ENCODE measurements at places on chromosomes 7 and 10.
A peak's percentile ranks its signal among the peaks of the same experiment; 100 is the strongest.

GRCh38 chr7:105210721-105211205 is 178.0 kb downstream of the SRPK2 start:
- peak overlapping the region; percentile 55 for H3K4me3 ChIP-seq
- H3K27me3 ChIP-seq: no peaks in the 10 kb centered on the region
- peaks cover 68% of the 10 kb centered on the region for H3K4me1 ChIP-seq
- peak overlapping the region; percentile 97 for H3K27ac ChIP-seq

DNA sequence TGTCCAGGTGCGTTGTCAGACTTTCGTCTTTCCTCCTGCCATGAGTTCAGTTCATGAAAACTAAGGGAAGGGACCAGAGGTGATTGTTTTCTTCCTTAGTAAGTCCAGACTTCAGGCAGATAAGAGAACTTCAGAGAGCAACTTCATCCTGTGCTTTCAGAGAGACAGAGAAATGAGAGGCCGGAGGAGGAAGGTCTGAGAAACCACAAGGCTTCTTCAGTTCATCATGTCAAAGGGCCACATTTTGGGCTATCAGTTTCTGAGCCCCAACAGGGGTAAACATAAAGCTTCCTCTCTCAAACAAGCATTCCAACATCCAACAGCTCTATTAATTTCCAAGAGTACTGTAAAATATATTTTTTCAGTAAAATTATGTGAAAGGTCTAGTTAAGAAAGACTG is 668.4 kb upstream of the NRP1 start:
- H3K27me3 ChIP-seq: no peaks in the 10 kb centered on the region
- H3K27ac ChIP-seq: no peak overlapping the region
- no peaks in the 10 kb centered on the region for H3K36me3 ChIP-seq
- no peak overlapping the region for H3K4me3 ChIP-seq

DNA sequence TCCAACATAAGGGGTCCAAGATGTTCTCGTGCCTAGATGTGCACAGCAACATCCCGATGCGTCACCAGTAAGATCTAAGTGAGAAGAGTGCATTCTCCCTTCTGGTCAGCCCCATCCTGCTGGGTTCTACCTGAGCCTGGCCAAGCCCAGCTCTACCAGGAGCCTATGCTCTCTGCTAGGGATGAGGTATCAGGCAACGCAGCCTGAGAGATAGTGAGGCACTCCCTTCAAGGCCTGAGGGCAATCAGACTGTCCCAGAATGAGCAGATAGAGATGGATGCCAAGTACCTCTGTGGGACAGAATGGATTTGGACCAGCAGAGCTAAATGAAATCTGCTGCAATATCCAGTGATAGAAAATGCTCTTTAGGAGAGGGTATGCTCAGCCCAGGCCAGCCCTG is 26.7 kb downstream of the DDC start:
- no peaks in the 10 kb centered on the region for H3K36me3 ChIP-seq
- no peaks in the 10 kb centered on the region for H3K4me1 ChIP-seq
- DNase-seq: no peak

DNA sequence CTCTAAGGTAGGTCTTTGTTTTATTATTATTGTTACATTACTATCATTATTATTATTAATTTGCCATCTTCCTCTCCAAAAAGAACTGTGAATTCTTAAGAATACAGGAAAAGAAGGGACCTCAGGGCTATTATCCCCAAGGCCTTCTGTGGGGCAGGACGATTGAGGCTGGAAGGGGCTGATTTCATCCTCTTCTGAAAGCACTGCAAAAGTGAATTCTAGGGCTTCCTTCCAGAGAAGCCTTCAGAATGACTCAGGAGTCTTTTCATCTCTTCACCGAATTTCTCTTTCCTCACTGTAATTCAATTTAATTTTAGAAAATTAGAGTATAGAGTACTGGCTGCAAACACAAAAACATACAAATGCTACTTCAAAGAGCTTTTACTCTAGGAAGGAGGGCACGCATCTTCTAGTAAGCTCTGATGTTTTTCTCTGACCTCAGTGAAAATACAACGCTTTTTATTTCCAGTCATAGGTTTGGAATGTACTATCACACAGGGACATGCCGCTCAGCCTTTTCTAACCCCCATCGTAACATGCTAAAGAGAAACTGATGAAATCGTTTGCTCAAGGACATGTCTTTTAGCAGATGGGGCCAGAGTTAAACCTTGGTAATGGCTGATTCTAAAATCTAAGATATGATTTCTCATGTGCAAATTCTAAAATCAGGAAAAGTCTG is 280.2 kb upstream of the PITRM1 start:
- H3K36me3 ChIP-seq: no peaks in the 10 kb centered on the region
- H3K27ac ChIP-seq: no peak overlapping the region
- peaks cover 14% of the 10 kb centered on the region for H3K4me1 ChIP-seq

GRCh38 chr7:3301831-3302618 is 973 bp downstream of the SDK1 start:
- H3K36me3 ChIP-seq: no peaks in the 10 kb centered on the region
- H3K4me3 ChIP-seq: peak overlapping the region; percentile 83
- peak overlapping the region; percentile 39 for H3K27ac ChIP-seq
- peaks cover 12% of the 10 kb centered on the region for H3K27me3 ChIP-seq
- H3K4me1 ChIP-seq: peaks cover 8% of the 10 kb centered on the region

DNA sequence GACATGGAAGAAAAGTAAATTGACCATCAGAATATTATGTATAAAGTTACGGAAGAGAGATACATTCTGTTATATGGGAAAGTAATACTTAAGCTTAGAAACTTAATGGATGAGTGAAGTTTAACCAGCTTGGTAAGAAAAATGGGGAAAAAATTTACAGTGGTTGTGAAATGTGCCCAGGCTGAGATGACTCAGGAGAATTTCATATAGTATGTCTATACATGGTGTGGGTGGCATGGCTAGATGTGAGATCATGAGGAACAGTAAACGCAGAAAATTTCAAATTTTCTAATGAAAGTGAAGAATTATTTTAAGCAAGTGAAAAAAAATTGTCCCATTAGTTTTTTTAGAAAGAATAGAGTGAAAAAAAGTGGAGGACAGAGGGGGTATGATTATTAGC is 552.5 kb upstream of the SORCS1 start:
- no peak overlapping the region for H3K4me3 ChIP-seq
- H3K27me3 ChIP-seq: no peaks in the 10 kb centered on the region
- H3K27ac ChIP-seq: no peak overlapping the region
- no peak for DNase-seq
- H3K36me3 ChIP-seq: no peaks in the 10 kb centered on the region

GRCh38 chr7:90642978-90643377 is 46.9 kb downstream of the CDK14 start:
- H3K27me3 ChIP-seq: no peaks in the 10 kb centered on the region
- DNase-seq: no peak
- no peak overlapping the region for H3K27ac ChIP-seq
- peaks cover 6% of the 10 kb centered on the region for H3K4me1 ChIP-seq
- H3K36me3 ChIP-seq: peaks cover 14% of the 10 kb centered on the region

DNA sequence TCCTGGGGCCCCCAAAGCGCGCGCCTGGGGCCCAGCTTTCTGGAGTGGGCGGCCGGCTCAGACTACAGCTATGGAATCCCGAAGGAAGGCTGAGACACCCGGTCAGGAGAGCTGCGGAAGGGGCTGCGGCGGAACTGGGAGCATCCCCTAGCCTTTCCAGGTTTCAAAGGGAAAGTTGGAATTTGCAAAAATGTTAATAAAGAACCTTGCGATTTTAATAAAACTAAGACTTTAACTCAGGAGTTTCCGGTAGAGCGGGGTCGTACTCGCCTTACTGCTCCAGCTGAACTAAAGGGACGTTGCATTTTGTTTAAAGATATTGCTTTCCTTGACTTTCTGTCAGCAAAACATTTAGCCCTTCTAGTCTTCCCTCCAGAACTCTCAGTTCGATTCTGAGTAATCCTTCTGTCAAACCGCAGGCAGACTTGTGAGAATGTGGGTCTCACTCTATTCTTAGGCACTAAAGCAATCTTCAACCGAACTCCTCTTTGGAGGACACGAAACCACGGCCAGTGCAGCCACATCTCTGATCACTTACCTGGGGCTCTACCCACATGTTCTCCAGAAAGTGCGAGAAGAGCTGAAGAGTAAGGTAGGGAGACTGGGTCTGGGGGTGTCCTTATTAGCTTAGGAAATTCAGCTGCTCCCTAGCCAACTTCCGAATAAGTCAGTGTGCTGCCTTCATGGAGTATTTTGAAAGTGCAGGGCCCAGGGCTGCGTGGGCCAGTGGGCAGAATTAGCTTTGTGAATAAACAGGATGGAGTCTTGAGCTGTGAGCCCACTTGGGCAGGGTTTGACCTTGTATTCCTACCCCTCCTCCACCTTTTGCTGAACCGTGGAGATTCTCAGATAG is 1.9 kb downstream of the CYP26A1 start:
- peaks cover 14% of the 10 kb centered on the region for H3K4me1 ChIP-seq
- DNase-seq: no peak
- H3K27ac ChIP-seq: no peak overlapping the region
- H3K36me3 ChIP-seq: no peaks in the 10 kb centered on the region
- peaks cover 27% of the 10 kb centered on the region for H3K27me3 ChIP-seq

DNA sequence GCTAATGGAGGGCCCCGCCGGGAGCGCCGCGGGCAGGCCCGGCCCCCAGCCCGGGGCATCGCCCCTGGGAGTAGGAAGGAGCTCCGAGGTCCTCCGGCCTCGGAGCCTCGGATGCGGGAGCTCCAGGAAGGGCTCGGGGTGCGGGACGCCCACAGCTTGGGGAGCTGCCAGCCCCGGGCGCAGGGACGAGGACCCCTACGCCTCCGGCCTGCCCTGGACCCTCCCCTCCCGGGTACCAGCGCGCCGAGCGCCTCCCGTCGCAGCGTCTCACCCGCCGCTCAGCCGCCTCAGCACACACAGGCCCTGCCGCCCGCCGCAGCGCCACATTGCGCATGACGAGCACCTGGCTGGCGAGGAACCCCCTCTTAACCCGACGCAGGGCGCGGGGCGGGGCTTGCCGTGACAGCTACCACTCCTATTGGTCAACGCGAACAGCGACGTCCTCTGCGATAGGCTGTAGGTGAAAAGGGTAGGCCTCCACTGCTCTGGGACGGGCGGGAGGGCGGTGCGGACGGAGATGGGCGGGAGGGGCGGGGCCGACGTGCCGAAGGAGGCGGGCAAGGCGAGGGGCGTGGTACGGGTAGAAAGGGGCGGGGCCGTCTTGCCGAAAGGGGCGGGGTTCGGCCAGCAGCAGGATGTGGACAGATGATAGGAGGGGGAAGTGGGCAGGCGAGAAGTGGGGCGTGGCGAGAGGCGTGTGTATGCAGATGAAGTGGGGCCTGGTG is at the start of gene PITRM1:
Gene PITRM1, minus strand, starts transcription at position 337 of the 725 bp plus-strand sequence. Its CDS starts 10 bp downstream, at position 327.
- DNase-seq: peak; percentile 99
- H3K4me1 ChIP-seq: peaks cover 9% of the 10 kb centered on the region
- no peaks in the 10 kb centered on the region for H3K27me3 ChIP-seq
- peak within 1 kb of the TSS; percentile 91 for H3K27ac ChIP-seq
- peak within 1 kb of the TSS; percentile 91 for H3K4me3 ChIP-seq
- H3K36me3 ChIP-seq: peaks cover 10% of the 10 kb centered on the region

- no peak overlapping the region for H3K27ac ChIP-seq
- peak; percentile 46 for DNase-seq
- H3K27me3 ChIP-seq: no peaks in the 10 kb centered on the region
- no peaks in the 10 kb centered on the region for H3K36me3 ChIP-seq
- H3K4me3 ChIP-seq: no peak overlapping the region
- H3K4me1 ChIP-seq: no peaks in the 10 kb centered on the region
Observed at GRCh38 chr10:4334015-4334414, 492.0 kb upstream of the AKR1E2 start.

- no peaks in the 10 kb centered on the region for H3K4me1 ChIP-seq
- H3K27me3 ChIP-seq: peaks cover 18% of the 10 kb centered on the region
- no peak for DNase-seq
- no peak overlapping the region for H3K27ac ChIP-seq
- H3K36me3 ChIP-seq: peaks cover 2% of the 10 kb centered on the region
Observed at GRCh38 chr10:79627075-79627474, 16.3 kb downstream of the SFTPA1 start.

DNA sequence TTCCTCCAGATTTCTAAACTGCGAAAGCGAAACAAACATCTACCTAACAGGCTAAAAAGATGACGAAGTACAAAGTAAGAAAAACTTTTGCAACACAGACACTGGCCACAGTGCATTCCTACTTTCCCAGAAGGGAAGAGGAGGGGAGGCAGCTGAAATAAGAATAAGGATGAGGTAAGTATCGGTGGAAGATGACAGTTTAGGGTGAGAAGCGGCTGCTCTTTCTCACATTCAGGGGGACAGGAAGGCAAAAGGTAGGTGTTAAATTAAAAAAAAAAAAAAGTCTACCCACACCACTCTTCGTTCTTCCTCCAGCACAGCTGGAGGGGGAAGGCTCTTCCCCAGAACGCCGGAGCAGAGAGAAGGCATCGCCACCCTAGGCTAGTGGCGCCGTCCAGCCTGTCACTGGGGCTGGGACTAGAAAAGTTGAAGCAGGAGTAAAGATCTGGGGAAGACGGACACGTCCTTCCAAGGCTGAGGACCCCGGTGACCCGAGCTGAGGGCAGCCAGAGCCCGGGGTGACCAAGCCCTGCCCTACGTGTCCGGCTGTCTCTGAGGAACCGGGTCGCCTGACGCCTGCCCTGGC is 846 bp downstream of the DNAJC1 start:
- H3K36me3 ChIP-seq: no peaks in the 10 kb centered on the region
- peak overlapping the region; percentile 94 for H3K27ac ChIP-seq
- H3K4me3 ChIP-seq: peak overlapping the region; percentile 98
- H3K27me3 ChIP-seq: no peaks in the 10 kb centered on the region
- DNase-seq: no peak

- no peak for DNase-seq
- H3K4me1 ChIP-seq: no peaks in the 10 kb centered on the region
- no peaks in the 10 kb centered on the region for H3K27me3 ChIP-seq
- peaks cover 2% of the 10 kb centered on the region for H3K36me3 ChIP-seq
- H3K4me3 ChIP-seq: no peak overlapping the region
- no peak overlapping the region for H3K27ac ChIP-seq
Observed at GRCh38 chr7:16905300-16906044, 23.7 kb upstream of the AGR3 start.

DNA sequence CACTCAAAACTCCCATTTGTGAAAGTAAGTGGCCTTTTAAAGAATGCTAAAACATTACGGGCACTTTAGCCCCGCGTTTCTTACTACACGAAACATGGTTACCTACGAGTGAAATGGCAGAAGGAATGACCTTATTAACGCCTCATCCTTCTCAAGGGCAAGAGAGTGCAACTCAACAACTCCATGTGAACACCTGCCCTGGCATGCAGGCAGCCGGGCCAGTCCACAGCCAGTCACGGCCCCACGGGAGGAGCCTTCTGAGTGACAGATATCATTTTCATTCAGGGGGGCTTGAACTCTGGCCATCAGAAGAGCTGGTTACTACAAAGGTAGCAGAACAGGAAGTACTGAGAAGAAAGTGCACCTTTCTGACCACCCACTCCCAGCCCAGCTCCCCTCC is 236.1 kb downstream of the PTPRN2 start:
- no peaks in the 10 kb centered on the region for H3K36me3 ChIP-seq
- H3K27me3 ChIP-seq: peaks cover 2% of the 10 kb centered on the region
- no peak for DNase-seq

GRCh38 chr7:26293569-26294308 is 2.1 kb downstream of the SNX10 start:
- H3K27ac ChIP-seq: peak overlapping the region; percentile 97
- peaks cover 37% of the 10 kb centered on the region for H3K4me1 ChIP-seq
- peak overlapping the region; percentile 99 for H3K4me3 ChIP-seq
- peak; percentile 60 for DNase-seq
- H3K36me3 ChIP-seq: peaks cover 5% of the 10 kb centered on the region

GRCh38 chr7:50095634-50096033 is 2.6 kb upstream of the ZPBP start:
- H3K4me3 ChIP-seq: no peak overlapping the region
- H3K27me3 ChIP-seq: peaks cover 2% of the 10 kb centered on the region
- peaks cover 8% of the 10 kb centered on the region for H3K4me1 ChIP-seq

Data from memory B cell (primary cell).